ENCODE measurements at places on chromosomes 12 and 14. TPM values are rescaled to one million over a fixed set of nuclear protein-coding genes. Genes with fewer than 3 reads are reported as not detected.

DNA sequence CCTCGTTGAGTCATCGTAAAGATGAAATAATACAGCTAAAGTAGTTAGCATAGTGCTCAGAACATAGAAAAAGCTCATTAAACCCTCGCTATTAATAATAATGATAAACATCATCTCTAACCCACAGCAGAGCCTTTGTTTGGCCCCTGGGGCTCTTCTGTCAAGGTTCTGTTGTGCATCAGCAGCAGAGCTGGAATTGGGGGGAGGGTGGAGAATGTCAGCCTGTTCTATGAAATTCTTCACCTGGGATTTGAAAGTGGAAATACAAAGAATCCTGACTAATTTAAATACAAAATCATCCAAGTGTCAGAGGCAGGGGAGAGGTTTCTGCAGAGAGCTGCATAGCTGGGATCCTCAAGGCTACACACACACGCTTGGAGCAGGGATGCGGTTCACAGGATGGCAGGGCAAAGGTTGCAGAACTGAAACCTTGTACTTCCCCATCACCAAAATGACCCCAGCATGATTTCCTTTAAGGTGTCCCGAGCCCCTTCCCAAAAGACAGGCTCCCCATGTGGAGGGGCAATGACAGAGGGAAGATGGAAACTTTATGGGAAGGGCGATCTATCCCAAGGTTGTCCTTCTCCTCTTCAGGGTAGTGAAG, 71.8 kb downstream of the DAD1 start:
- no peak for DNase-seq

DNA sequence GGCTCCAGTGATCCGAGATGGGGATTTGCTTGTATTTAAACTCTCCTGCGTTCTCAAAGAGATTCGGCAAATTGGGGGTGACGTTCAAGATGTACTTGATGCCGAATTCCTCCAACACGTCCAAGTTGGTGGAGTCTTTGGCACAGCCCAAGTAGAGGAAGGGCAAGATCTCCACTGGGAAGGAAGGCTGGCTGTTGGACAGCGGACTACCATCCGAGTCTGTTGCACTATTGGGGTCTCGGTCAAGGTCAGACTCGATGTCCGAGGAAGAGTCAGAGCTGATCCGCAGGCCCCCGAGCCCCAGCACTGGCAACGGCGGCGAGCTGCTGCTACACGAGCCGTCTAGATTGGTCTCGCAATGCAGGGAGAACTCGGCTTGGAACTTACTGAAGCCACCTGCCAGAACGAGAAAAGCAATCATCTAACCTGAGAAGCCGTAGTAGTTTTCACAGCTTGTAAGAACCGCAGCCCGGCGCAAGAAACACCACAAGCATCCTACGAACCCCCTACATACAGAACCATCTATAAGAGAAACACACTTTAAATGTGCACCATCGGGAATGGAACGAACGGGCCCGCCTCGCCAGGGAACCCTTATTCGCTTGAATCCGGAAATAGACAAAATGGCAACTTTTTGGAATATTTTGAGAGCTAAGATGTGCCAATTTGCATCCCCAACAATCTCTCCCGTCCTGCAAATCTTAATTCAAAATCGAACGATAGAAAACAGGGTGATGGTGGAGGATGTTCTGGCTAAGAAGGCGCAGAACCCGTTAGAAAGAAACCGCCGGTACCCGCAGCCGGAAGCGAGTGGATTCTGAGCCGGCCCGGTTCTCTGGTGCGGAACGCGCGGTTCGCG, 1.4 kb downstream of the DUSP6 start:
- DNase-seq = no peak

- no peak for DNase-seq
Observed at GRCh38 chr12:90512518-90512917, 442.5 kb downstream of the CCER1 start.

DNA sequence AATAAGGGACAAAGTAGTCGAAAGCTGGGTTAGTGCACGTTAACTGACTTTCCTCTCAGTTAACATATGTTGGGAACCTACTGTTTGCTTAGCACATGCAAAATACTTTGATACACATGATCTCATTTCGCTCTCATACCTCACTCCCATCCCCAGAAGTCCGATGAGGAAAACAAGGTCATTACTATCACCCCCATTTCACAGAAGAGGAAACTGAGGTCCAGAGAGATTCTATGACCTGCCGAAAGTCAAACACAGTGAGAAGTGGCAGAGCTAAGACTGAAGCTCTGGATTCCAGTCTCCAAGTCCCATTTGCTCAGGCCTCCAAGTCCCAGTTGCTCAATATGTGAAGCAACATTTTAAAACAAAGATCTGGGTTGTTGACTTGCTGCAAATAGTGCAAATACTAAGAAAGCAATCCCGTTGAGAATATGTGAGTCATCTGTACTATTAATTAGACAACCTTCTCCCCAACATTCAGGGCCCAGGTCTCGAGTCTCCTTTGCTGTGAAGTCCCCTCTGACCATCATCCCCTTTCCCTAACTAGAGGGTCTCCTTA, 170.6 kb upstream of the PWP1 start:
- DNase-seq = no peak

GRCh38 chr14:20400965-20401593, 12.2 kb downstream of the TEP1 start:
- DNase-seq = no peak

- DNase-seq = no peak
Observed at GRCh38 chr12:100302081-100302480, 35.1 kb downstream of the SCYL2 start.

- peak; percentile 34 for DNase-seq
Observed at GRCh38 chr12:99498756-99499155, 148.8 kb upstream of the GARIN6 start.

- no peak for DNase-seq
Observed at GRCh38 chr12:103530307-103531066, 34.7 kb upstream of the C12orf42 start.

The FAM181A gene
- not detected for polyA plus RNA-seq

The ZCCHC8 gene
- polyA plus RNA-seq = 16.6 TPM

The BORCS5 gene
- 13.6 TPM for polyA plus RNA-seq

The PDZRN4 gene
- polyA plus RNA-seq = not detected

The GPR132 gene
- polyA plus RNA-seq = 0.14 TPM

Measured in AG04450 (cell line).